ENCODE measurements at places on chromosomes 16 and 17. TPM values are rescaled to one million over a fixed set of nuclear protein-coding genes. Genes with fewer than 3 reads are reported as not detected.

DNA sequence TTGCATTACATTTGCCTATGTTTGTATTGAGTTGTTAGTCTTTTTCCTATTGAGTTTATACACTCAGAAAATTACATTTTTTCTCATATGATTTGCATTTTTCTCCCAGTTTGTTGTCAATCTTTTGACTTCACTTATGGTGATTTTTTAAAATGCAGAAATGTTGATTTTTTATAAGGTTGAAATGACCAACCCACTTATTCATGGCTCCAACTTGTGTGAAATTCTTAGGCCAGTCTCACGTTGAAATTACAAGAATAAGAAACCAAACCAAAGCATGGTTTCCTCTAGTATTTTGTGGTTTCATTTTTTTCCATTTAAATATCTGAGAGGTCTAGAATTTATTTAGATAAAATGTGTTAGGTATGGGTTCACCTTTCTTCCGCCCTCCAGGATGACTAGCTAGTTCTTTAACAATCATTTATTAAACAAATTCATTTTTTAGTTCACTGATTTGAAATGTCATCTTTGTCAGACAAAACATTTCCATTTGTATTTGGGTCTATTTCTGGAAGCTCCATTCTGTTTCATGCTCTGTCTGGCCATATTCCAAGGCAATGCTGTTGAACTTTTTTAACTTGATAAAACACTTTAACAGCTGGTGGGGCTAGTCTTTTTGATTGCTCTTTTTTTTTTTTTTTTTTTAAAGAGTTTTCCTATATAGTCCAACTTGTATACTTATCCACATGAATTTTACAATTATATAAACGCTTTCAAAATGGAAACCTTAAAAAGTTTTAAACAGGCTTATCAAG, 40.0 kb downstream of the FAM20A start:
- DNase-seq: no peak

Gene SPNS1
- 20.9 TPM for total RNA-seq

GRCh38 chr17:50918933-50919296, 52.8 kb upstream of the TOB1 start:
- no peak for DNase-seq

DNA sequence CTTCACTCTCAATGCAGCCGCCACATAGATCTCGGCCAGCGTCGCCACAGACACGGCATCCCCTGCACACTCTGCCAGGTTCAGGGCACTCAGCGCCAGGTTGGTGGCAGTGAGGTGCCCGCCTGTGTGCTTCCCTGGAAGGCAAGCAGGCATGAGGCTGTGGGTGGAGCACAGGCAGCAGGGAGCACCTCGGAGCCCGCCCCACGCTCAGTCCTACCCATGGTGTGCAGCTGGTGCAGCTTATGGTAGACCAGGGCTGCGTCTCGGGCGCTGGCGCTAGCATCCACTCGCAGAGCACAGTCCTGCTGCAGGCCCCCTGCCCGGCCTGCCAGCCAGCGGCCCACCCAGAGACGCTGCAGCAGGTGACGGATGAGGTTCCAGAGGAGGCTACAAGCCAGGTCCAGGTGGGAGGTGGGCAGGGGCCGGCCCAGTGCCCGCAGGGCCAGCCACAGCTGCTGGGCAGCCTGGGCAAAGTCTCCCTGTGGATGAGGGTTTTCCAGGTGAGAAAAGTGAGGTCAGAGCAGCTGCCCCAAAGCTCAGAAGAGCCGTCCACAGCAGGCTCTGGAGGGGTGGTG, 20.5 kb downstream of the SREBF1 start:
- no peak for DNase-seq

DNA sequence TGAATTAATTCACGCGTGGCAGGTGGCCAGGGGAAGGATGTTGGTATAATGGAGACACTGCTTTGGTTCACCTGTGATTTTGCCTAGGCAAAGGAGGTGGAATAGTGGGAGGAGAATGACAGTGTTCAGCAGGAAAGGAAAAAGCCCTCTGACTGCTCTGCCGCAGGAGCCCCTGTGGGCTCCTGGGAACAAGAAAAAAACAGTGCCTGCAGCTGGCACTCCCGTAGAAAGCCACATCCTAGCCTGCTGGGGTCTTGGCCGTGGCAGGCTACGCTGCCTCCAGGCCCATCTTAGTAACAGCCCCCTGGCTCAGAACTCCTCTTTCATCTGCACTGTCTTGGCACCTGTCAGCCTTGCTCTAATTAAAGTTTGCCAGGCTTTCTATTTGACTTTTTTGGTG, 20.6 kb downstream of the ADORA2B start:
- DNase-seq: no peak

DNA sequence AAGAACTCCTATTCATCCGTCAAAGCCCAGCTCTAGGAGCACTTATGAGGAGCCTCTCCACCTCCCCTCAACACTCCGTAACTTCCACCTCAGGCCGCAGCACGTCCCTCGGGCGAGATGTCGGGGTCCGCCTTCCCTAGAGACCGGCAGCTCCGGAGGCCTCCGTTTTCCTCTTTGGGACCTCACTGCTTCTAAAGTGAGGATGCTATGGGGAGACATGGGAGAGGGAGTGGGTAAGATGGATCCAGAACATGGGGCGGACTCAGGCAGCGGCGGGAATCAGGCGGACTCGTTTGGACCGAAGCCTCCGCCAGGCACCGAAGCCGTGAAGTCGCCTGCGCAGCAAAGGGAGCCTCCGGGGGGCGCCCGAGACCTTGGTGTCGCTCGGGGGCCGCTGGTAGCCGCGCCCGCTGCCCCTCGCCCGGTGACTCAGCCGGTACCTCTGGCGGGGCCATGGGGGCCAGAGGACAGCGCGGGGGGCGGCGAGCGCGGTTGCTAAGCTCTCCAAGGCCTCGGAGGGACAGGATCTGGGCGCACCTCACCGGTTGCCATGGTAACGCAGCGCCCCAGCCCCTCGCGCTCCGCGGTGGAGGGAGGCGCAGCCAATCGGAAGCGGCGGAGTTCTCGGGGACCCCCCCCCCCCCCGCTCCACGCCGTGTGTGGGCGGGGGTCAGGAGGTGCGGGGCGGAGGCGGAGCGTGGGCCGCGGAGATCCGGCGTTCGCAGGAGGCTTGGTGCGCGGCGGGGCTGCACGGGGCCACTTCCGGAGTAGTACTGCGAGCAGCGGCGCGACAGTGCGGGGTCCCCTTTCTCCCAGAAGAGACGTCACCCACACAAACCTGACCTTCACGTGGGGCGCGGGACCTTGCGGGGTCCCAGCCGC, 1.3 kb upstream of the HIC1 start:
- peak; percentile 93 for DNase-seq

Measured in aorta (tissue), 5 donors.